ENCODE measurements at places on chromosomes 6 and 20.
A peak's percentile ranks its signal among the peaks of the same experiment; 100 is the strongest.

GRCh38 chr6:32685603-32686002 lies 19.1 kb upstream of the HLA-DQB1 start:
- no peak for DNase-seq

- DNase-seq, result no peak
These were observed 31.8 kb upstream of the PBOV1 start for GRCh38 chr6:138250053-138250452.

GRCh38 chr6:143139239-143139784 lies 78.6 kb downstream of the AIG1 start:
- no peak for DNase-seq

GRCh38 chr6:16481697-16482399 lies 243.5 kb downstream of the GMPR start:
- peak; percentile 23 for DNase-seq

GRCh38 chr6:150596439-150596838 lies 3.2 kb upstream of the PLEKHG1 start:
- DNase-seq, result no peak

GRCh38 chr6:117232196-117232595 lies 33.2 kb upstream of the VGLL2 start:
- DNase-seq, result no peak

DNA sequence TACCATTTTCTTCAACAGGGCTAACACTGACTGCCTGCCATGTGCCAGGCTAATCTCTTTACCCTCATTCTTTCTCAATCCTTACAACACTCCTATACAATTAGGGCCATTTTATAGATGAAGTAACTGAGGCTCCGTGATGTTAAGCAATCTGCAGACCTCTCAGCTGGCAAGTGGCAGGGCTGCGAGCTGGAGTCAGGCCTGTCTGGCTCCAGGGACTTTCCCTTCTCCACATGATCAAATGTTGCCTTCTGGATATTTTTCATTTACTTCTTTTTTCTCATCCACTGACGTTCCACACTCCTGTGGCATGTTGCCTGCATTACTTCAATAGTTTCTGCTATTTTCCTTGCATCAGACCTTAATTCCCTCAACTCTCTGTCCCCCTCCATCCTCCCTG lies 55.2 kb upstream of the TAGAP start:
- no peak for DNase-seq

DNA sequence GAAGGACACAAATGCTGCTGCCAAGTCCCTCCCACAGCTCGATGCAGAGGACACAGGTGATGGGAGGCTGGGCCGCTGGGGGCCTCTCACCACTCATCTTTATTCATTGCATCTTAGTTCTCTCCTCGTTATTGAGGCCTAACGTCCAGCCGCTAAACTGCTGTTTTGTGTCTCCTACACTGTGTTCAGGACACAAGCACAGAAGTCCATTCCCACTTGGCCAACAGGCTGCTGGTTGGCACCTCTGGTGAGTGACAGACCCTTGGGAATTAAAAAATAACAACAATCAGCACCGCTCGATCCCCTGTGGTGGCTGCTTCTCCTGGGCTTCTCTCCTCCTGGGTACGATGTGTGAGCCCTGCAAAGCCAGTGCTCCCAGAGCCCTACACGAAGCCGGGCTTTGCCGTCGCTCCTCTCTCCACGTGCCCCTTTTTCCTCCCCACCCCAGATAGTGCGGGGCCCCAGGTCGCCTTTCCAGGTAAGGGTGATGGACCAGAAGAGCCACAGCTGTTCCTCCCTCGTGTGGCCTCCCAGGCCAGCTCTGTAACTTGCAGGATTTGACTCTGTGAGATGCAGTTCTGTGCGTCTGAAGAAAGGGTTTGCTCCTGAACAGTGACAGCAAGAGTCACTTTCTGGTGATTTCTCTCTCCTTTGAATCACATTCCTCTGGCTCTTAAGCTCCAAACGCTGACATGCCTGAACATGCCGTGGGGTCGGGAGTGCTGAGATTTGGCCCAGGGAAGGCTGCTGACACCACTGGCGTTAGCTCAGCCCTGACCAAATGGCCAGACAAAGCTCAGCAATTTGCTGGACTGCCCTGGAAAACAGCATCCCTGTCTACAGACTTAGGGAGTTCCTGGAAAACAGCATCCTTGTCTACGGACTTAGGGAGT lies 59.3 kb downstream of the DLL1 start:
- DNase-seq, result no peak

DNA sequence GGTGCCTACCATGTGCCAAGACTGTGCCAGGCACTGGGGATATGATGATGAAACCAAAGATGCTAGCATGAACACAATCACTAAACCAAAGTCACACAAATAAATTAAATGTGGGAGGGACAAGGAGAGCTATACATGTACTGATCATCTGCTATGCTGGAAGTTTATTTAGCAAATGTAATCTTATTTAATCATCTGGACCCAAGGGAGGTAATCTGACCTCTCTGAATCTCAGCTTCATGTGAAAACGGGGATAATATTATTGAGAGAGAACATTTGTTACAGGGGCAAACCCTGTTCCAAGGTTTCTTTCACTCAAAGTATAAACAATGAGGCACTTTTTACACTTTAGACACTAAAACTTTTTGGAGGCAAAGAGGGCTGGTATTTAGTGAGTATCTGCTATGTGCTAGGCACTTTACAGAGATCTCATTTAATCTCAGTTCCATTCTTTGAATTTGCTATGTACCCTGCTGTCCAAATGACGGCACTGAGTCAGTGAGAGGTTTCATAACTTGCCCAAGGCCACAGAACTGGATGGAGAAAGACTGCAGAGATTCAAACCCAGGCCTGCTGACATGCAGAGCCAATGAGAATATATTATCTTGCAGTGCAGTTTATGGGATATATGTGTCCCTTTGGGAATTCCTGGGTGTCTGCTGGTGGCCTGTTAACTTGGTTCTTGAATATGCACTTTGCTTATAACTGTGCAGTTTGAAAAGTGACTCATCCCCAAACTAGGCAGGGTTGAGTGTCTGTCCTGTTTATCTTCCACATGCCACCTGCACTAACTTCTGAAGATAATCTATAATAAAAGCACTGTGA lies 3.3 kb upstream of the ASXL1 start:
- no peak for DNase-seq

- no peak for DNase-seq
These were observed 195.3 kb upstream of the SULF2 start for GRCh38 chr20:47980336-47981177.

DNA sequence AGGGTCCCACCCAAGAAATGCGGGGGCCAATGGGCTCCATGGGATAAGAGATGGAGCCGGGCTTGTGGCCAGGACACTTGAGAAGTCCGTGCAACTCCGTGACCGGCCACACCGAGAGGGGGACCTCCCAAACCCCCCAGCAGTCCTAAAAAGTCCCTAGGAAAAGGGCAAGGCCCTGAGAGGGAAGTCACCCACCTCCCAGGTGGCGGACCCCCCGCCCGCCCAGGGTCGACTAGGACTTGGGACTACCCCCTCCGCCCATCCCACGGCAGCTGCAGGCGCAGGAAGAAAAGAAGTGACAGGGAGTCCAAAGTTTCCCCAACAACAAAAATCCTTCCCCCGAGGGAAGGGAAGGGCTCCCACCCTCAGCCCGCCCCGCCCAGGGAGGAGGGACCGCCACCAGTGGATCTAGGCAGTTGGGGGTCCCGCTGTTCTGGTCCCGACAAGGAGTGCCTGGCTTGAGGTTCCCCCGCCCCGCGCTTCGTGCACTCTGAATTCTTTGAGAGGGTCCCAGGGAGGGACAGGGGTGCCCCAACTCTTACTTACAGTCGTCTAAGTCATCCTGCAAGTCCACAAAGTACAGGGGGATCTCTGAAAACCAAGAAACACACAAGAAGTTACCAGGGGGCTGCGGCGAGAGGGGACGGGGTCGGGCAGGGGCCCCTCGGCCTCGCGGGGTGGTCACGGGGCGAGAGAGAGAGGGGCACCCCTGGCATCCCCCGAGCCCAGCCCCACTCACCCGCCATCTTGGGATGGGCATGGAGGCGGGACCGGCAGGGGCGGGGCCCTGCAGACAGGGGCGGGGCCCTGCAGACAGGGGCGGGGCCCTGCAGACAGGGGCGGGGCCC lies 611 bp upstream of the RAB22A start:
- DNase-seq, result no peak

DNA sequence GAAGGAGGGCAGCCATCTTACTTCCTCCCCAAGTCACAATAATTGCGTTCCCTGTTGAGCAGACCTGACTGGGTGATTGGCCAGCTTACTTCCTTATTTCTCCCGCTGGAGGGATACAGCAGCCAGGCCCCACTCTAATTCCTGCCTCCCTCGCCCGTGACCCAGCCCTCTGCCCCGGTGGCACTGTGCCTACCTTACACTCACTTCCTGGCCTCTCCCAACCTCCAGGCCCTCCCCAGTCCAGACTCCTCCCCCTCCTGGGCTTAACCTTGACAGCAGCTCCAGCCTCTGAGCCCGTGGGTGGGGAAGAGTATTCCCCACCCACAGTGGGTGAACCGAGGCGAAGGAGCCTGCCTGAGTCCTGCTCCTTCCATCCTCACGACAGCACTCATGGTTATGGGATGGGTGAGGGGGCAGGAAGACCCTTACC lies 3.0 kb downstream of the BAK1 start:
- no peak for DNase-seq

- no peak for DNase-seq
These were observed 191.4 kb downstream of the NFATC2 start for GRCh38 chr20:51350941-51351631.

DNA sequence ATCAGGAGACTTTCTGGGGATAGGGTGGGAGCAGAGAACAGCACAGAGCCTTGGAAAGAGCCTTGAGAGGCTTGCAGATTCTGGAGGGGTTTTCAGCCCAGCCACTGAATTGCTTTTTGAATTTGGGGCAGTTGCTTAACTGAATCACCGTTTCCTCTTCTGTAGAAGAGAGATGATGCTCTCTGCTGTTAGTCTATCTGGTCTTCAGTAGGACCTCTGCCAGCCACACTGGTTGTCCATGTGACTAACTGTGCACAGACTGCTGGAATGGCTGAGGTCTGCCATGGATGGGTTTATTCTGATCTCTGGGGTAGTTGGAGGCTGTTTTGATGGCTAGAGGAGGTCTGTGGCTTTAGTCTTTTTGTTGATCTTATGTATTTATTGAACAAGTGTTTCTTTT lies 21.4 kb upstream of the PRDM1 start:
- DNase-seq, result no peak

- no peak for DNase-seq
These were observed 35.2 kb upstream of the EPHA7 start for GRCh38 chr6:93454533-93454932.

DNA sequence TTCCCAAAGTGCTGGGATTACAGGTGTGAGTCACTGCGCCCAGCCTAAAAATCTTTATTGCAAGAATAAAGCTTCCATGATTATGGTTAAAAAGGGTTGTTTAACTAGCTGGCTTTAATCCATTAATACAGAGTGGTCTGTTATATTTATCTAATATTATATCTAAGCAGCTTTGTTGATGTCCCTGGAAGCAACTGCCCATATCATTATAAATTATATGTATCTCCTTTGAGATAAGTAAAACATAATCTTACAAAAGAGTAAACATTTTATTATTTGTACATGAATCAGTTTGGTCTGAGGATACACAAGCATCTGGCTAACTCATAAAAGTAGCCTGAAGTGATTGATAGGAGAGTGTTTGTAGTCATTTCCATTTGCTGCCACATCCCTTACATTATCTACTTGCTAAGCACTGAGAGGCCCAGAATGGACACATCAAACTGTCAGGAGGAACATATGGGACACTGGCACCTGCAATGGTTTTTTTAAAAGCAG lies 46.9 kb downstream of the TRAF3IP2 start:
- DNase-seq, result no peak

DNA sequence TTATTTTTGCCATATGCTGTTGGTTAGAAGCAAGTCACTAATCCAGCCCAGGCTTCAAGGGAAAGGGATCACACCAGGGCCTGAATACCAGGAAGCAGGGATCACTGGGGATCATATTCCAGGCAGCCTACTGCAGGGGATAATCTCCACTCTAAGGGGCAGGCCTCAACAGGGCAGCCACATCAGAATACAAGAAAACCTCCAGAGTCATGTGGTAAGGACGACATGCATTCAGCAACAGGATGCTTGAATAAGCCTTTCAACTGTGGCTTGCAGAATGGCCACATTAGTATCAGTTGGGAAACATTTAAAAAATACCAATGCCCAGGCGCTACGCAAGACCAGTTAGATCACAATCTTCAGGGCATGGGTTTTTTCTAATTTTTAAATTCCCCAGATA lies 109.1 kb downstream of the LY86 start:
- no peak for DNase-seq

GRCh38 chr6:135314543-135314942 lies 133.4 kb downstream of the MYB start:
- no peak for DNase-seq
